ENCODE measurements at places on chromosomes 1 and 21.
A peak's percentile ranks its signal among the peaks of the same experiment; 100 is the strongest.

DNA sequence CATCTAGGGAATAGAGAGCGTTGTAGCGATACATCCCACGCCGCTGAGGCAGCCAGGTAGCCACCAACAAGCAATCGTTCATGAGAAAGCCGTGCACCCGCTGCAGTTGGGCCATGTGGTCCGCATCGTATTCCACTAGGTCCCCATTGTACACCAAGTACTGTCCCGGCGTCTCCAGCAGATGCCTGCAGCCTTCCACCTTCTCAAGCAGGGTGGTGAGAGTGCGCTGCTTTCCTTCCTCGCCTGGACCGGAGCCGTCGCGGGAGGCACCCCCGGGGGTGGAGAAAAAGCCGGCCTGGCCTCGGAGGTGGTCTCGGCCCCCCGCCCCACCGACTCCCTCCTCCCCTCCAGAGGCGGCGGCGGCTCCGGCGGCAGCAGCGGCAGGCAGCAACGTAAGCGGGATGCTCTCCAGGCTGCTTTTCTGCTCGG lies 595 bp downstream of the EXOC8 start:
- no peak for DNase-seq

DNA sequence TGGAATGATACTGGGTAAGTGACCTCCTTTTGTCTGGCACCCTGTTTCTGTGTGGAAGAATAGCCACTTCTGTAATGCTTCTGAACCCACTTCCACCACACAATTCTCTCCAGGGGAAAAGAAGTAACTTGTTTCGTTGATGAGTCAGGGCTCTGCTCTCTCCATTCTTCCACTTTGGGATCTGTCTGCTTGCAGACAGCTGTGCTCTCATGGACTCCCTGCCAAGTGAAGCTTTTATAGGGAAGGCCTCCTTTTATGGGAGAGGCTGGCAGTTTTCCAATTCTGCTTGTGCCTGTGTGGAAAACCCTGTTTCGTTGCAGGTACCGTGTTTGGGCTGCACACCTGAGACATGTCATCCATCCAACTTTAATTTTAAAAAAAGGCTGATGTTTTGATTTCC lies 130.7 kb downstream of the GIPC2 start:
- DNase-seq, result peak; percentile 84

DNA sequence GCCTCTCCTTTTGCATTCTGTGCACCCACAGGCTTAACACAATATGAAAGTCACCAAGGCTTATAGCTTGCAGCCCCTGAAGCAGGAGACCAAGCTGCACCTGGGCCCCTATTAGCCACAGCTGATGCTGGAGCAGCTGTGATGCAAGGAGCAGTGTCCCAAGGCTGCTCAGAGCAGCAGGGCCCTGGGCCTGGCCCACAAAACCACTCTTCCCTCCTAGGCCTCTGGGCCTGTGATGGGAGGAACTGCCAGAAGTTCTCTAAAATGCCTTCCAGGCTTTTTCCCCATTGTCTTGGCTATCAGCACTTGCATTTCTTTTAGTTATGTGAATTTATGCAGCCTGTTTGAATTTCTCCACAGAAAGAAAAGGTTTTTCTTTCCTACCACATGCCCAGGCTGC lies 89.5 kb upstream of the KCTD3 start:
- no peak for DNase-seq

DNA sequence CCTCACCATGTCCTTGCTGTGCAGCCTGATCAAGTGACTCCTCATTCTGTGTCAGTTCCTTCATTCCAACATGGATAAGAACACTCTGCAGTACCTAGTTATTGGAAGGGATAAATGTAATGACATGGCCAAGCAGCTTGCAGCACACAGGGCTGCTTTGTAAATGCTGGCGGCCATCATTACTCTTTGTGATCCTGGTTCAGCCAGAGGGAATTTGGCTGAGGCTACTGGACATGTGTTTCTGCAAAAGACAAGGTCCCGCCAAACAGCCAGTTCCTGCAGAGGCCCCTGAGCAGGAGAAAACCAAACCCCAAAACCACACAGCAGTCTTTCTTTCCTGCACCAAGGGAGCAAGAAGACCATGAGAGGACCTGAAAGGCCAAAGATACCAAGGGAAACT lies 495.8 kb downstream of the AJAP1 start:
- no peak for DNase-seq

DNA sequence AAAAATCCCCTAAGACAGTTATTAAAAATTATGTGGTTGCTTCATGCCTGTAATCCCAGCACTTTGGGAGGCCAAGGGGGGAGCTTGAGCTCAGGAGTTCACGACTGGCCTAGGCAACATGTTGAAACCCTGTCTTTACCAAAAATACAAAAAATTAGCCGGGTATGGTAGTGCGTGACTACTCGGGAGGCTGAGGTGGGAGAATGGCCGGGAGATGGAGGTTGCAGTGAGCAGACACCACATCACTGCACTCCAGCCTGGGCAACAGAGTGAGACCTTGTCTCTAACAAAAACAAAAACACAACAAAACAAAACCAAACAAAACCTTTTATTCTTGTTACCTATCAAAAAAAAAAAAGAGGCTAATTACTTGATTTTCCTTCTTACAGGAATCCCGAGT lies 2.1 kb downstream of the ELK4 start:
- DNase-seq, result no peak

DNA sequence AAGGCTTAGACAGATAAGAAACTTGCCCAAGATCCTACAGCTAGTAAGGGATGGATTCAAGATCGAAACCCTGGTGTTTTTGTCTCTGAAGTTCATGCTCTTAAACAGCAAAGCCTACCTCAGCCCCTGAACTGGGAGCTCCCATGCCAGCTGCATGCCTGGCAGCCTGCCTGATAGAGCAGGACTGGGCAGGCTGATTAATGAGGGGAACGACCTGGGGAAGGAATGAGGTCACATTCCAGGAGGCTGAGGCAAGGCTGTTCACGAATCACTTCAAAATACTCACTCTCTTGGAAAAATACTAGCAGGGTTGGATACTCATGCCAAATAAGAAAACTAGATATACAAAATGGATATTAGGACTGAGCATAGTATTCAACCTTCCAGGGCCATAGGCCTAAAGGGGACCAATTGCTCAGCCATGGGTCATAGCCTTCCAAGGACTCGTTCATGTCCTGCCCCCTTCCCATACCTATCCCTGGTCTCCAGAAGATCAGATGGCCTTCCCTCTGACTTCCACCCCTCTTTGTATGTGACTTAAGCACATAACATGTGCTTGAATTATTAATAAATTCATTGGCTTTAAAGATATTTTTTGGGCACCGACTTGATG lies 15.6 kb upstream of the TACSTD2 start:
- no peak for DNase-seq

- no peak for DNase-seq
These were observed 101.3 kb upstream of the C8B start for GRCh38 chr1:57066980-57067610.

GRCh38 chr1:200653022-200653462 lies 16.7 kb downstream of the DDX59 start:
- no peak for DNase-seq

DNA sequence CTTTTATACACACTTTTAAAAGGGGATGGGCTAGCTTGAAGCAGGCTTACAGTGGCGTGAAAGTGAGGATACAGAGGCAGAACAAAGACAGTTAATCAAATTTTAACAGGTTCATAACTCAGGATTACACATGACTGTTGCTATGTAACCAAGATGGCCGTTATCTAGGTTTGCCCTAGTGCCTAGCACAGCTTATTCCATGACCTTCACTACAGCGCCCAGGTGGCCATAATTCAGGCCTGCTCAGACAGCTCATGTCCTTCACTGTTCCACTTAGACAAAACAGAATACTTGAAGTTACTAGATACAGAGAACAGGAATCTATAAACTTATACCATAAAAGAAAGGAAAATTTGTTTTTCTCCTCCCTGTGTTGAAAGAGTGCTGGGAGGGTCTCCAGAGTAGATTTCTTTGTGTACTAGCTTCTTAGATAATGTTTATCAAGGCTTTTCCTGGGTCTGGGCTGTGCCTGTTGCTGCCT lies 6.2 kb upstream of the SPRR2F start:
- DNase-seq, result peak; percentile 80

DNA sequence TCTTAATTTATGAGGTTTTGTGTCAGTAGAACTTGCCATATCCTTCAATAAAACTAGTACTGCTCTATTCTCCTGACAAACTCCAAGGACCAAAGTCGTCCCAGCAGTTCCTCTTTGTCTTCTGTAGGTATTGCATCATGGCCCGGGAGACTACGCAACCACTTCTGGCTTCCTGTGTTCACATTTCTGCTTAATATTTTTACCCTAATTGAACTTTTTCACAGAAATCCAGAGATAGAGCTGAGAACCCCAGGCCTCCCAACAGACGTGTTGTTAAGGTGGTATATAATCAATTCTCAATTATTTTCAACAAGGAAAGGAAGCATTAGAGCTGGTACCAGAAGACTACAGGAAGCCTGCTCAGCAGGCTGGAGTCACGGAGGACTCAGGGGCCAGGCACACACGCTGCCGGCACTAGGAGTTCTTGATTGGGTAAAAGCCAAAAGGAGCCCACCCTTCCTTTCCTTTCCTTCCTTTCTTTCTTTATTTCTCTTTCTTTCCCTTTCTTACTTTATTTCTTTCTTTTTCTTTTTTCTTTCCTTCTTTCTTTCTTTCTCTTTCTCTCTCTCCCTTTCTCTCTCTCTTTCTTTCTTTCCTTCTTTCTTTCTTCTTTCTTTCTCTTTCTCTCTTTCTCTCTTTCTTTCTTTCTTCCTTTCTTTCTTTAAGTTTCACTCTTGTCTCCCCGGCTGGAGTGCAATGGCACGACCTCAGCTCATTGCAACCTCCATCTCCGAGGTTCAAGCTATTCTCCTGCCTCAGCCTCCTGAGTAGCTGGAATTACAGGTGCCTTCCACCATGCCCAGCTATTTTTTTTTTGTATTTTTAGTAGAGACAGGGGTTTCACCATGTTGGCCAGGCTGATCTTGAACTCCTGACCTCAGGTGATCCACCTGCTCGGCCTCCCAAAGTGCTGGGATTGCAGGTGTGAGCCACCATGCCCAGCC lies 173.7 kb downstream of the ZBTB18 start:
- DNase-seq, result no peak
